Smooth muscle cell of the brain vasculature (primary cell): ENCODE measurements at places on chromosomes 16 and 17.
A peak's percentile ranks its signal among the peaks of the same experiment; 100 is the strongest.

- DNase-seq, result no peak
These were observed 150.1 kb downstream of the IRF8 start for GRCh38 chr16:86048882-86049585.

DNA sequence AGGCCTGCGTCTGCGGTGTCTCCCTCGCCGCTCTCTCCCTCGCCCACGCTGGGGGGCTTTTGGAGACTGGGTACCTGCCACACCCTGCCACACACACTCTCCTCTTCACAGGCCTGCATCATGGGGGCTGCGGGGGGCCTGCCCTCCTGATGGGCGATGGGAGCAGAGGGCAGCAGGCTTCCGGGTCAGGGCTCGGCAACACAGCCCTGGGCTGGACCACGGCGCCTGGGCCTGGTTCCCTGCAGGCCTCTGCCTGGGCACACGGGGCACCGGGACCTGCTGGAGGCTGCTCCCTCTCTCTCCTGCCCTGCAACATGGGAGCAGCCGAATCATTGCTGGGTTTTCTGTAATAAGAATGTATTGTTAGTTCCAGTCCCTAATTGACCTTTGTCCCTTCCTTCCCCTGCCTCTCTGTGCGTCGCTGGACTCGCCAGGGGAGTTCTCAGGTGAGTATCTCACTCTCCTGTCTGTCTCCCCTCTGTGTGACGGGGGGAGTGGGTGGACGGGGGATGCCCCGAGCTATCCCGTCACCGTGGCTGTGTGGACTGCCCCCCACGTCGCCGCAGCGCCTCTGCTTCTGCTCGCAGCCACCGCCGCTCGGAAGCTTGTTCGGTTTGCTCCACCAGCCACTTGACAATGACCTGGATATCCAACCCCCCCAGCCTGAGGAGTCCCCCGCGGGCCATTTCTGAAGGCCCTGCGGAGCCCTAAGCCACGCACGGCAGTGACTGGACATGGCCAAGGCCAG, 13.5 kb downstream of the NME3 start:
- DNase-seq, result no peak

DNA sequence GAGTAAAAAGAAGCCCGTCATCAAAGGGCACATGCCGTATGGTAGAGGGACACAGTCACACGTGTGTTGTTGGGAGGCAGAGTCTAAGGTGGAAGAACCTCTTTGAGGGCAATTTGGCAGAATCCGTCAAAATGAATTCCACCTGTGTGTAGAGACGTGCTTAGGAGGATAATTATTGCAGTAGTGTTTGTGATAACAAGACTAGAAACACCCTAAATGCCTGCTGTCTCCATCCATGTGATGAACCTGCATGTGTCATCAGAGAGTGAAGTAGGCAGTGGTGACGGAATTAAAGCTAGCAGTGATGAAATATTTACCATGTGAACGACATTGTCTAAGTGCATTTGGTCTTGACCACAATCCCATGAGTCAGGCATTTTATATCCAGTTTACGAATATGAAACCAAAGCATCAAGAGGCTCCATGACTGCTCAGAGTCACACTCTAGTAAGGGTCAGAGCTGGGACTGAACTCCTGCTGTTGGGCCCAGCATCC, 61.3 kb upstream of the ADORA2B start:
- DNase-seq, result no peak

- peak; percentile 78 for DNase-seq
These were observed 15.4 kb downstream of the SMTNL2 start for GRCh38 chr17:4599505-4600281.

GRCh38 chr16:67213197-67214019, 13.5 kb upstream of the TMEM208 start:
- DNase-seq, result no peak

DNA sequence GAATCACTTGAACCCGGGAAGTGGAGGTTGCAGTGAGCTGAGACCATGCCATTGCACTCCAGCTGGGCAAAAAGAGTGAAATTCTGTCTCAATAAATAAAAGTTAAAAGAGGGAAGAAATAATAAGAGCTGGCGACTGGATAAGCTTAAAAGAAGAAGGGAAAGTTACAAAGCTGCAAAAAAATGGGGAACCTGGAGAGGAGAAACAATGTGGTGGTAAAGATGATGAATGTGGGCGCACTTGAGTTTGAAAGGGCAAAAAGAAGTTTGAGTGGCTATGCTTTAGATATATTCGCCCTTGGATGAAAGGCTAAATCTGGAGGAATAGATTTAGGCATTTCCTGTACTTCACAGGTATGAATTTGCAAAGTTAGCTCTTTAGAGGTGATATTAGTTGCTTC, 53.0 kb upstream of the YPEL2 start:
- DNase-seq, result no peak

DNA sequence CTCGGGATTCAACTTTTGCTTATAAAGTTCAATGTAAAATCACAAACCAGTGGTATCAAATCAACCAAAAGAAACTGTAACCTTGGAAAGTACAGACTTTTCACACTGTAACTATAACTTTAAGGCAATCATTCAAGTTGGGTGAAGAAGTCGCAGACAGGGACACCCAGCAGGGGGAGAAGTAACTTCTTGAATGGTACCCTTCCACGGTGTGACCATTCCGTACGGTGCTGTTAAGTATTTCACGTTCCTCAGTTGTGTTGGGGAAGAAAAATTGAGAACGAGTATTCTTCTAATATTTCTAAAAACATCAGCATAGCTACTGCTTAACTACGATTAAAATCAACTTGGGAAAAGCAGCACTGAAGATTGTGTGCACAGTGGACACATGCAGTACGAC, 55.8 kb downstream of the MYH10 start:
- no peak for DNase-seq

DNA sequence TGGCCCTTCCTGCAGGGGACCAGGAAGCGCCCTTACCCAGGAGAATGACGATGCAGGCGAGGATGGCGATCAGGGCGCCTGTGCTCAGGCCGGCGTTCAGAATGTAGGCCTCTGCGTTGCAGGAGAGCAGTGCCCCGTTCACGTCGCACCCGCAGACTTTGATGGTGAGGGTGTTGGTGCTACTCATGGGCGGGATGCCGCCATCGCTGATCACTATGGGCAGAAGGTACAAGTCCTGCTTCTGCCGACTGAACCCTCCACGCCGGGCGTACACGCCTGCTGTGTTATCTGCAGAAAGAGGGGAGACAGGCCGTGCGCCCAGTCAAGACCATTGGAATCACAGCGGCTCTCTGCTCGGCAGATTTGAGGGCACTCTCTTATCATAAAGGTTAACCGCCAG, 171.1 kb downstream of the CDH11 start:
- DNase-seq, result no peak

- DNase-seq, result no peak
These were observed 40.8 kb downstream of the AKAP1 start for GRCh38 chr17:57125866-57126265.

DNA sequence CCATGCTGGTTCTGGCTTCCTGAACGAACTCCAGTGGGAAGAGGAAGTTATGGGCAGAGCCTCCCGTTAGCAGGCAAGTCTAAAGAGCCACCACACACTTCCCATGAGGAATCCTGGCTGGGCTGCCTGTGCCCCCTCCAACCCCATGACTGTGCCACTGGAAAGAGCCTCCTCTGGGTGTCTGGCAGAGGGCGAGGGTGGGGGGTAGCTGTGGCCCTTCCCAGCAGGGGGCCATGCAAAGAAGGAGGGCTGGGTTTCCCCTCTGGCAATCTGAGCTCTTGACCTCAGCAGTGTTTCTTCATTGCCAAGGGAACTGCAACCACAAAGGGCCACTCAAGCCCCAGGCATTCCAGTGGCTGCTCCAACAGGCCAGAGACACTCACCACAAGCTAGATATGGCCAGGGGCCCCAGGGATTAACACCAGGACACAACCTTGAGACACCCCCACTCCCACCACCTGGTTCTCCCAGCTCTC, 1.7 kb upstream of the RRAD start:
- peak; percentile 26 for DNase-seq

DNA sequence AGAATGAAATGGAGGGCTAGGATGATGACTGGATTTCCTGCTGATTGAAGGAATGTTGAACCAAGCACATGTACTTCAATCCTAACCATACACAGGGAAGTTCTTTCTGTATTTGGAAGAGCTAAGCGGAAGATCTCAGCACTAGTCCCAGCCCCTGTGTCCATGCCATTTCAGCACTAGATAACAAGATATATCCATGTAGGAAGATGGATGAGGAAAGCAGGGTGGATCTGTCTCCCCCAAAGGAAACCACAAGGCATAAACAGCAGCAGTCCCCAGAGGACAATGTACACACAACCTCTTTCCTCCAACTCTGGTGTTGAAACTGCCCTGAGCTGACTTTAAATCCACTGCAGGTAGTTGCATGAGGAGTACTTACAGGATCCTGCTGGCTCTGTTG, 75.1 kb downstream of the GRIN2A start:
- no peak for DNase-seq
